ENCODE measurements at places on chromosomes 3 and 15. TPM values are rescaled to one million over a fixed set of nuclear protein-coding genes. Genes with fewer than 3 reads are reported as not detected.

PARP15 gene
- total RNA-seq = 13.9 TPM

DUOX1 gene
- total RNA-seq = not detected

PLCB2 gene
- total RNA-seq = 57.7 TPM

DNA sequence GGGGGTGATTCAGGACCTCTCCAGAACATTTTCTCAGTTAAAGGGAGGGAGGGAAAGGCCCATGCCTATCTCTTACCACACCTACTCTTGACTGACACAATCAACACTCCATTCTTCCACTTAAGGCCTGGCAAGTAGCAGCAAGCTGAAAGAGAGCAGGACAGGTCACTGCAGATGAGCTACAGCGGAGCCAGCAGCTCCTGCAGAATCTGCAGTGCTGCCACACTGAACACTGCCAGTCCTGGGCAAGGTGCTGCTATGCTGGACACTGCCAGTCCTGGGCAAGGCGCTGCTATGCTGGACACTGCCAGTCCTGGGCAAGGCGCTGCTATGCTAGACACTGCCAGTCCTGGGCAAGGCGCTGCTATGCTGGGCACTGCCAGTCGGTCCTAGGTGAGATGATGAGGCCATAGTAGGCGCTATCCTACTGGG is 143.7 kb downstream of the MYLK start:
- DNase-seq = no peak
- no peaks in the 10 kb centered on the region for H3K27me3 ChIP-seq
- H3K4me1 ChIP-seq = no peaks in the 10 kb centered on the region
- H3K27ac ChIP-seq = no peak overlapping the region

GRCh38 chr3:146160321-146160963 is 542 bp downstream of the PLOD2 start:
- no peak overlapping the region for H3K27ac ChIP-seq
- peaks cover 8% of the 10 kb centered on the region for H3K27me3 ChIP-seq
- DNase-seq = no peak
